ENCODE measurements at places on chromosomes 3 and 15. TPM values are rescaled to one million over a fixed set of nuclear protein-coding genes. Genes with fewer than 3 reads are reported as not detected.

DNA sequence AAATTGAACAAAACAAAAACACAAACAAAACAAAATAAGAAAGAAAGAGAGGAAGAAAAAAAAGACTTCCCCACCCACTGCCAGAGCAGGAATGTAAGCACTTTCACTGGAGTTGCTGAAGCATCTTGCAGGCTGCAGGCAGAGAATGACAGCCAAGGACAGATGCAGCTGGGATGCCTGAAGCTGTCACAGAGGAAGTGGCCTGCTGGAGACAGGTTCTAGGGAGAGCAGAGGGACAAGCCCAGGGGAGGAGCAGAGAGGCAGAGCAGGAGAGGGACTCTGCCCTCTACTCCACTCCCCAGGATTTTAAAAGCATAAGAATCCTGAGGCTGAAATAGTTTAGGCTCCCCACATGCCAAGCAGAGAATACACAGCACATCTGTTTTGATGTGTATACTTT is 326.2 kb downstream of the TUSC7 start:
- DNase-seq: no peak

Gene SEMA5B
- total RNA-seq: 2.0 TPM

Gene WDR82
- 99.6 TPM for total RNA-seq

GRCh38 chr3:122011396-122011795 is 10.7 kb downstream of the ILDR1 start:
- no peak for DNase-seq

- no peak for DNase-seq
Observed at GRCh38 chr3:2771193-2771592, 339.0 kb downstream of the IL5RA start.
